Activated CD8-positive, alpha-beta memory T cell treated with anti-CD3 and anti-CD28 coated beads for 24 hours (primary cell): ENCODE measurements at places on chromosomes 6 and 20.
A peak's percentile ranks its signal among the peaks of the same experiment; 100 is the strongest.

GRCh38 chr6:168000198-168001028, 2.9 kb downstream of the KIF25 start:
- no peak for DNase-seq

DNA sequence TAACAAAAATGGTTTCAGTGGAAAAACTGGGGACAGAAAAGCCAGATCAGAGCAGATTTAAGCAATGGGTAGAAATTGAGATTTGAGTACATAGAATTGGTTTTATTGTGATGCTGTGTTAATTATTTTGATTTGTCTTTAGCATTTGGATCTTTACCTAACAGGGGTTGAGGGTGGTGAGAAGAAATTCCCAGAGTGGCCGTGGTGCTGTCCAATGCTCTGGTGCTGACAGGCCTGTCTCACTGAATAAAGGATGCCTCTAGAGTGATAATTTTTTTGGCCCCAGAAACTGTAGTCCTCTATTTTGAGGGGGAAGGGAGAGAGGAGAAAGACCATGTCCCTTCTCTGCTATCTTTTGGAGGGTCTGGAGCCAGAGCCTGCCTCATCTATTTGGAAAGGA, 79.1 kb downstream of the LYRM2 start:
- no peak for DNase-seq

- no peak for DNase-seq
Observed at GRCh38 chr6:71268735-71269437, 19.7 kb upstream of the OGFRL1 start.

- DNase-seq = peak; percentile 7
Observed at GRCh38 chr20:2168946-2169345, 67.3 kb downstream of the STK35 start.

- no peak for DNase-seq
Observed at GRCh38 chr6:134531611-134532010, 213.7 kb upstream of the SGK1 start.

GRCh38 chr20:25690427-25690826, 6.2 kb downstream of the ZNF337 start:
- no peak for DNase-seq

DNA sequence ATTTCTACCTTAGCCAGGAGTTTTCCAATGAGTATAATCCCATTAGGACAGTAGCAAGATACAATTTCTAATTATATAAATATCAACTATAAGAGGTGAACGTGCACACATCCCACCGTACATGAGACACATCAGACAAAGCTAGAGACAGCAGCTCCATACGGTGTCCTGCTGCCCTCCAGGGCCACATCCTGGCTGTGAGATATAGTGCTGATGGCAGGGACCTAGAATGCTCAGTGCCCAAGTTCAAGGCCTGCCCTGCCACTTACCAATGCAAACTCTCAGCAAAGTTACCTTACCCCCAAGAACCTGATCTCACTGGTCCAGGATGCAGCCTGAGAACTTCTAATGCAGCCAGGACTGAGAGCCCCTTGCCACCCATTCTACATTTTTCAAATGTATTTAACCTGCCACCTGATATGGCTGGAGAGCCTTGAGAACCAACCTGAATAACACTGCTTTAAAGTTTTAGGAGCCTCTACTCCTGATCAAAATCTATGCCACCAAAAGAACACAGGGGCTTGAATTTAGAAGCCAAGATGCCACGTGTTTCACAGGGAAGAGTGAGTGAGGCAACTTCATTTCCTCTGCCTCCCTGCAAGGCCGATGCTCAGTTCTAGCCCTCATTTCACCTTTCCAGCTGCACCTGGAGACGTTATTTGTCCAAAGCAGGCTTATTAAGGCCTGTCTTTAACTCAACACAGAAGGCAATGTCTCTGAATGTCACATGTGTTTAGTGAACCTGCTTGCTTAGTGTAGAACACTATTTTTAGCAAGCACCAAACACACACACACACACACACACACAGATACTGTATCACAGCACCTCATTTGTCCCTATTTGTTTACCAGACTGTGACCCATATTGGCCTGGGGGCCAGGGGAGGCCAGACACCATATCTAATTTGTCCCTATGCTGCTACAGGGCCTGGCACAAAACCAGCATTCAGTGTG, 6.1 kb downstream of the NFATC2 start:
- no peak for DNase-seq

GRCh38 chr6:120646101-120646500, 688.2 kb downstream of the TBC1D32 start:
- no peak for DNase-seq

DNA sequence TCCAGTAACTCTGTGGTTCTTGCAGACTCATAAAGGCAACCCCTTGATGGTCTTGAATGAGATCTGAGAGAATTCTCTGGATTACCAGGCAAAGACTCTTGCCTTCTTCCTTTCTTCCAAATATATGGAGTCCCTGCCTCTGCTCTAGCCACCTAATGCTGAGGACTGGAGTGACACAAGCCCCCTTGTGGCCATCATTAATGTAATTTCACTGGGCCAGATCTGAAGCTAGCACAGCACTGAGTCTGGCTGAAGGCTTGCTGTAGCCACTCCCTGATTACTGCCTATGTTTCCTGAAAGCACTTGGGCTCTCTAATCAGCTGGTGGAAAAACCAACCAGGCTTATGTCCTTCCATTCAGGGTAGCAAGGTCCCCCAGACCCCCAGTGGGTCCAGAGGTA, 559.3 kb upstream of the IRAK1BP1 start:
- no peak for DNase-seq

GRCh38 chr6:83960664-83961063, 72.9 kb upstream of the MRAP2 start:
- DNase-seq = no peak

- no peak for DNase-seq
Observed at GRCh38 chr6:111038534-111039252, 48.6 kb upstream of the SLC16A10 start.

GRCh38 chr20:64154590-64155257, 9.5 kb upstream of the MYT1 start:
- no peak for DNase-seq

- DNase-seq = peak; percentile 77
Observed at GRCh38 chr20:3101737-3102574, 17.4 kb upstream of the AVP start.

DNA sequence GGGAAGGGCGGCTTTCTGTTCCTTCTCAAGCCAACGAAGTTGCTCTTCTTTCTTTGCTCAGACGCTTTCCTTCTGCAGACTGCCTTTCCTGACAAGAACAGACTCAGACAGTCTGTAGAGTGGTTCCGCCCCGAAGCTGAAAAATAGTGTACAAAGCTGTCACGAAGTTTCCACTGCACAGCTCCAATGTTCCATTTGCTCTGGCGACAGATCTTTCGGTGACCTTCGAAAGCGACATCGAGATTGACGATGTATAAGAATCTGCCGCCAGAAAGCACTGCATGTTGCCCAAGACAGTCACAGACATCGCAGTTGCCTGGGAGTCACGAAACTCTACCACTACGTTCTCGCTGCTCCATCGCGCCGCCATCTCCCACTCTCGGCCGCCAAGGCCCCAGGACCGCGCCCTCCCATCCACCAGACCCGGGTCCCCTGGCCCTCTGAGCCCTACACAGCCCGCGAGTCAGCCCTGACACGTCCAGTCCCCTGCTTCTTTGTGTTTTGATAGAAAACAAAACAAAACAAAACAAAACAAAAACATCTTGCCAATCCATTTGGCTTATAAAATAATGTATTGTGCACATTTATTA, 42.1 kb upstream of the ZNF184 start:
- DNase-seq = no peak

DNA sequence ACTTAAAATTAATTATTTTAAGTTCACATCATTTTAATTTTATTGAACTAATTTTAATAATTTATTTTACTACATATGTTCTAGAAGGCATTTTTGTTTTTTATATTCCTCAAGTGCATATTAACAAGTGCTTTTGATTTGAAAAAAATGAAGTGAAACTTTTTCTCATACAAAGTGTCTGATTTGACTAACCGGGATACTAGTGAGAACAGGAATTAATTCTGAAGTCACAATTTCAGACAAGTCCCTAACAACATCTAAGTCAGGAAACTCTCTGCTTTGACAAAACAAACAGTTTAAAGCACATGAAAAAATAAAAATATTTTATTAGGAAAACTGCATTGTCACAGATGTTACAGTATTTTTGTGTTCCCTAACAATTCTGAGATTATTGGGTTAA, 1166.3 kb upstream of the CITED2 start:
- DNase-seq = no peak

- no peak for DNase-seq
Observed at GRCh38 chr6:144659202-144660182, 374.4 kb downstream of the UTRN start.

GRCh38 chr6:112413780-112414179, 66.7 kb downstream of the RFPL4B start:
- no peak for DNase-seq

- no peak for DNase-seq
Observed at GRCh38 chr20:22371843-22372242, 212.5 kb downstream of the FOXA2 start.

DNA sequence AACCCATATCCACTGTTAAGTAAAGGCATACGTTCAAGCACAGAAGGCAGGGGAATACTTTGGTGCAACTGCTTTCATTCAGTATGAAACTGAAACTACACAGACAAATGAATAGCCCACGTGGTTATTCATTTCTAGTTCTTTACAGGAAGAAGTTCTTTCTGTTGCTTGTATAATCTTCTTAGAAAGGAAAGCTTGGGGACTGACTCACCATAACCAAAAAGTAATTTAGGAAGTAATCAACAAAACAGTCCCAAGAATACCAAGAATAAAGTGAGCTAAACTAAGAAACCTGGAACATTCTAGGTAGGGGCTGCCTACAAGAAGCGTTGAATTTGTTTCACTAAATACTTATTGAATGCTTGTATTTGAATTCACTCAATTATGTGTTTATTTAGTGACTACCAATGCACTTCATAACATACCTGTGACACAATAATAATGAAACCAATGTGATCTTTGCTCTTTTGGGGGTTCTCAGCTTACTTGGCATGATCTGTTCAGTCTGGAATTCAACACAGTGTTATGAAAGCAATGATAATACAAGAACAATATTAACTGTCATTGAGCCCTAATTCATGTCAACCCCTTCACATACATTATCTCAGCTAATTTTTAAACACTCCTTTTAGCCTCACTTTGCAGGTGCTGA, 25.1 kb upstream of the KIAA0408 start:
- DNase-seq = no peak

DNA sequence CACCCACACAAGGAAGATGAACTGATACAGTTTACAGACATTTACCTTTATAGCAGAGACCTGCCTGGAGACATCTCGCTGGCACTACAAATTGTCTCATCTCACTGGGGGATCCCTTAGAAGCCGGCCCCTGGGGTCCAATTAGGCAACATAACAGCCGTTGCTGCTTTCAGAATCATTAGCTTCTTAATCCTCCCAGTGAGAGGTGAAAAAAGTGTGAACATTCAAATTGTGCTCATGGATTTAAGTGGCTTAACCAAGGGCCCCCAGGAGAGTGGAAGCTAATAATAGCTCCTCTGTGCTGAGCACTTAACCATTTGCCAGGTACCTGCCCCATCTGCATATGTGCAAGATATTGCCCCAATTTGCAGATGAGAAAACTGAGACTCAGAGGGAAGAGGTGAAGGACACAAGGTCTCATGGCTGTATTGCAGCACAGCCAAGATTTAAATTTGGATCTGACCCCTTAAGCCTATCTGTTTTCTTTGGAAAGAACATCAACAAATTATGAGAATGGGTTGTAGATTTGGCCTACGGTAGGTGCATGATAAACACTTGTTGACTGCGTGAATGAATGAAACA, 101.0 kb downstream of the EYA2 start:
- no peak for DNase-seq

- DNase-seq = no peak
Observed at GRCh38 chr6:31881136-31881859, 2.5 kb upstream of the SLC44A4 start.

- DNase-seq = no peak
Observed at GRCh38 chr6:89360415-89360999, 8.0 kb upstream of the UBE2J1 start.
